Myocyte (in vitro differentiated cells): ENCODE measurements at places on chromosomes 5 and 9. TPM values are rescaled to one million over a fixed set of nuclear protein-coding genes. Genes with fewer than 3 reads are reported as not detected.

Gene LRRC70
- 0.19 TPM in 1 of 2 replicates, not detected in the other for total RNA-seq

DNA sequence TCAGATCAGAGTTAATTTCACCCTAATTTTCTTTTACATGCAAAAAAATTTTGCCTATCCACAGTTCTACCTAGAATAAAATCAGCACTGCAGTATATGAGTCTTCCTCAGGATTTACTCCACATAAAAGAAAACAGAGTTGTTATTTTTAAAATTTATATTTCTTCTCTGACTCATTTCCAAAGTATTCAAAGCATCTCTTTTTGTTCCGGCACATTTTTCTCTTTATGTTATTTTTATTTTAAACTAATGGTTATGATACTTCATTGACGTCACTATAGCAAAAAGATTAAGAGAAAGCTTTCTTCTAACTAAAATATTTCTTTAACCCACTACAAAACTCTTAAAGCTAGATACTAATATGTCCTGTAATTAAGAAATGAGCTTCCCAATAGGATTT is 590.4 kb downstream of the PRELID2 start:
- peak; percentile 13 for DNase-seq

DNA sequence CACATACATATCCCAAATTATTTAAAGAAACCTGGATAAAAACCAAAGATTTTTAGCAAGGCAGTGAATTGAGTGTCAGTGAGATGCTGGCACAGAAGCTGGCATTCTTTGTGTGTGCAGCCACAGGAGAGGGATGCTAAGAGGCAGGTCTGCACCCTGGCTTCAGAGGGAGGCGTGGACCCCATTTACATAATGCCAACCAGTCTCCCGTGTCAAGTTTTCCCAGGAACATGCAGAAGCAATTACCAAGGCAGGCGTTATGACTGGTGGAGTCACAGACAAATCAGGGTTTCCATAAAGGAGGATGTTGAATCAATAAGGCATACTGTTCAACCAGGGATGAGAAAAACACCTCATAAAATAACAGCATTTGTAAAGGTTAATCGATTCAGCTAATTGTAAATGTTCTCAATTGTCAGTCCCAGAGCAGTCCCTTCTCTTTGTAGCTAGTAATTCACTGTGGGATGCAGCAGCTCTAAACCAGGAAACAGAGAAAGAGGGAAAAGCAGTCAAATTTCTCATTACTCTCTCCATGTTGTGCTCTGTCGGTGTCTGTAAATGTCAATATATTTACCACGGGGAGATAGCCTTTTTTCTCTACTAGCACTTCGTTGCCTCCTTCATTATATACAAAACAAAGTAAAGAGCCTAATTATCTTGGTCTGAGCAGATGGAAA is 452.4 kb upstream of the GRAMD2B start:
- DNase-seq: no peak

Gene TMC1
- 0.40 TPM in 1 of 2 replicates, not detected in the other for total RNA-seq

DNA sequence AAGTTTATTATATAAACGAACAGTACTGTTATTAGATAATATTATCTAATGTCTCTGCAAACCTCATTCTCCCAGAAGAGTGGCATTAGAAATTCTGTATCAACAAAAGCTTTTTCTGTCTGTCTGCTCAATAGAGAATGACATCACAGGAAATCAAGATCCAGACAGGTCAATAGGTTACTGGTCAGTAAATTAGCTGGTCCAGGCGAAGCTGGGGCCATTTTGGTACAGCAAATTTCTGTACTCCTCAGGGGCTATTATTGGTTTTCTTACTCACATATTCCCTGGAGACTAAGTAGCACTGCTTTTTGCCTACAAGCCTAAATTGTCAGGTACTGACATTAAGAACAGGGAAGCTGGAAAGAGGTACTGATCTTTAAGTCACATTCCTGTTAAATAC is 80.5 kb downstream of the PLPP1 start:
- no peak for DNase-seq

Gene PCDHGA5
- 1.7 and 2.2 TPM in 2 replicates for total RNA-seq
